ENCODE measurements at places on chromosomes 7 and 10.

GRCh38 chr7:34156336-34156735 is 251.0 kb downstream of the BMPER start:
- no peak for DNase-seq

DNA sequence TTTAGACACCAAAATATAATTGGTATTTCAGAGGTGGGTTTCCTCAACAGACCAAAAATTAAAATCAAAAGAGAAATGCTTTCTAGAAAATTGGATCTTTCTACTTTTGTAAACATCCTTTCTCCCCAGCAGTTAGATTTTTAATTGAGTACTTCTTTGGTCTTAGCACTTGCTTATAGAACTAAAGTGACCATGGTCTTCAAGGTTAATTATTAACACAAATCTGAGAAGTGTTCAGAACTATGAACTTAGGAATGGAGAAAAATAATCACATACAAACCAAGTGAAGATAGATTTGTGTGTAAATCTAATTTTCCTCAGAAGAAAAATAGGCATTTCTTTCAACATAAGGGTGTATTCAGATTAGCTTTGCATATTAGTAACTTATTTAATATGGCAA is 355.4 kb downstream of the ELMO1 start:
- no peak for DNase-seq

DNA sequence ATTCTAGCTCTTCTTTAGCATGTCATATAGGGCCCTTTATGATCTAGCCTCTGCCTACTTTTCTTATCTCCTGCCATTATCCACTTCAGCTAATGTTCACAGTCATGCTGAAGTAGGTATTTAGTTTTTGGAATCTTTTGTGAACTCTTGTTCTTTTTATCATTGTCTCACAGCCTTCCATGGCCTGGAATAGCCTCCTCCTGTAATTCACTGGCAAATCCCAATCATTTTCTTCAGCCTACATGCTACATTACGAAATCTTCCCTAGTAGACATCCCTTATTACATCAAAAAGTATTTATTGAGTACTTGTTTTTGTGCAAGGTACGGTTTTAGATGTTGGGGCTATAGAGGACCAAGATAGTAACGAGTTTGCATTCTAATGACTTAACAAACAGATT is 3.4 kb upstream of the KIF20B start:
- no peak for DNase-seq

- DNase-seq: no peak
Observed at GRCh38 chr10:115657161-115657860, 564.1 kb downstream of the ATRNL1 start.

DNA sequence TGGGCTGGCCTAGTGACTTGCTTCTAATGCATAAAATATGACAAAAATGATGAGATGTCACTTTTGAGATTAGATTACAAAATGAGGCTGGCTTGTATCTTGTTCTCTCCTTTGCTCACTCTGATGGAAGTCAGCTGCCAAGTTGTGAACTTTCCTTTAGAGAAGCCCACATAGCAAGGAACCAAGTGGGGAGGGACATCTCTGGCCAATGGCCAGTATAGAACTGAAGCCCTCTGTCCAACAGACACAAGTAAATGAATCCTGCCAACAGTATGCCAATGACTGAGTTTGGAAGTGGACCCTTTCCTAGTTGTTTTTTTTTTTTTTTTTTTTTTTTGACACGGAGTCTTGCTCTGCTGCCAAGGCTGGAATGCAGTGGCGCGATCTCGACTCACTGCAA is 3.3 kb downstream of the ZC3HC1 start:
- DNase-seq: no peak

- DNase-seq: no peak
Observed at GRCh38 chr7:76381814-76382213, 23.0 kb upstream of the YWHAG start.

- DNase-seq: no peak
Observed at GRCh38 chr10:89887406-89887805, 186.0 kb downstream of the KIF20B start.

- DNase-seq: no peak
Observed at GRCh38 chr7:158538156-158538946, 49.3 kb downstream of the PTPRN2 start.

DNA sequence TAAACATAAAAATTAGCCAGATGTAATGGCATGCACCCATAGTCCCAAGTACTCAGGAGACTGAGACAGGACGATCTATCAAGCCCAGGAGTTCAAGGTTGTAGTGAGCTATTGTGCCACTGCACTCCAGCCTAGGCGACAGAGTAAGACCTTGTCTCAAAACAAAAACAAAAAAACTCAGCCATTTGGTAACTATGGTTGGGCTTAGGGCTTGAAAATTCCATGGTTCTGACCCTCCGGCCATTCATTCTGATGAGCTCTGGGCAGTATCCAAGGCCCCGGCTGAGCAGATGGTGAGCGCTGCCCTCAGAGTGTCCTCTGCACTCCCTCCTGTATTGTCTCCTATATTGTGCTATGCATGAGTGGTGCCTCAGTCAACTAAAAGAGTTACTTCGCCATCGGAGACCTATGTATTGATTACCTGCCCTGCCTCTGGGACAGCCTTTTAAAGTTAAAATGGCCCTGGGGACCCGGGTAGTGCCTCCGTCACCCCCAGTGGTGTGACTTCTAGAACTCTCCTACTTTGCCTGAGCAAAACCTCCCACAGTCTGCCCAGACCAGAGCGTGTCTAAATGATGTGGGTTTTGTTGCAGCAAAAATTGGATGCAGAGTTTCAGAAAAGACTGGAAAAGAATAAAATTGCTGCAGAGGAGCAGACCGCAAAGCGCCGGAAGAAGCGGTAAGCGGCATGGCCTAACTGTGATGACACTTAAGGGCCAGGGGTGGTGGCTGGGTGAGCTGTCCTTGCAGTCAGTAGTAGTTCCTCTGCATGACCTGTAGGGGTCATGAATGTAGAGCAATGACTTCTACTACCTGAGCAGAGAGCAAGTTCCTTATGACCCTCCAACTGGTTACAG is 8.1 kb downstream of the PRKRIP1 start:
- peak; percentile 89 for DNase-seq

GRCh38 chr7:10483671-10484070 is 490.0 kb upstream of the PHF14 start:
- no peak for DNase-seq

DNA sequence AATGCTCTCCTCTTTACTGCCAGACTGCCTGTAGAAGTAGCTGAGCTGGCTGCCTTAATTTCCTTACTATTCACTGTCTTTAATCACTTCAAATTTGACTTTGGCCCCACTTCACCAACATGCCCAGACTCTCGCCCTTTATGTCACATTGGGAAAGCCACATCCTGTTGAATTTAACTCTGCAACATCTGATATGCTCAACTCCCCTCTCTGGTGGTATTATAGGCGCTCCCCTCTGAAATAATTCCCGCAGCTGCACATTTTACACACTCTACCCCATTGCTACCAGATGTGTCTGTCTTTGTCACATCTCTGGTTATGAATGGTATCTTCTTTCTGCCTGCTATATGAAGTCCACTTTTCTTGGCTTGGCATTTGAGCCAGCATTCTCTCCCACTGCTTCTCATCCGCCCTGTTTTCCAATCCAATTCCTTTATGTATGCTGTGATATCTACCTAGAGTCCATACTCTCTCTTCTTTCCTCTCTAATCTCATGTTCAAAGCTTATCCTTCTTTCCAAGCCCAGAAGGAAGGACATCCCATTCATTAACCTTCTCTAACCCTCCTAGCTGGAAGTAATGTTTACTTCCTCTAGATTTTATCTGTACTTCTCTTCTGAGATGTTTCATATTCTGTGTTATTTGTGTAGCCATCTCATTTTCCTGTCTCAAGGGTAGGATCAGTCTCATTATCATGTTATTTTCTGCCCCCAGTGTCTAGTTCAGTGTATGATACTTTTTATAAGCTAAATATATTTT is 134.5 kb downstream of the ST7 start:
- DNase-seq: no peak

GRCh38 chr10:44950326-44951225 is 9.0 kb upstream of the RASSF4 start:
- no peak for DNase-seq

- no peak for DNase-seq
Observed at GRCh38 chr7:471191-471865, 48.3 kb downstream of the PDGFA start.

DNA sequence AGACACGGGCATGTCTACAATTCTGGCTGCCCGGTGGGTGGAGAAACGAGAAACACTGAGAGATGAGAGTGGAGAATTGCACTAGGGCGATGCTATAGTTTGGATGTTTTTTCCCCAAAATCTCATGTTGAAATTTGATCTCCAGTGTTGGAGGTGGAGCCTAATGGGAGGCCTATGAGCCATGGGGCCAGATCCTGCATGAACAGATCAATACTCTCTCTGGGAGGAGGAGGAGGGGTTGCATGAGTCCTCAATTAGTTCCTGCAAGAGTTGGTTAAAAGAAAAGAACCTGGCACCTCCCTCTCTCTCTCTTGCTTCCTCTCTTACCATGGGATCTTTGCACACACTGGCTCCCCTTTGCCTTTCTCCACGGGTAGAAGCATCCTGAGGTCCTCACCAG is 299.1 kb downstream of the CALN1 start:
- no peak for DNase-seq

DNA sequence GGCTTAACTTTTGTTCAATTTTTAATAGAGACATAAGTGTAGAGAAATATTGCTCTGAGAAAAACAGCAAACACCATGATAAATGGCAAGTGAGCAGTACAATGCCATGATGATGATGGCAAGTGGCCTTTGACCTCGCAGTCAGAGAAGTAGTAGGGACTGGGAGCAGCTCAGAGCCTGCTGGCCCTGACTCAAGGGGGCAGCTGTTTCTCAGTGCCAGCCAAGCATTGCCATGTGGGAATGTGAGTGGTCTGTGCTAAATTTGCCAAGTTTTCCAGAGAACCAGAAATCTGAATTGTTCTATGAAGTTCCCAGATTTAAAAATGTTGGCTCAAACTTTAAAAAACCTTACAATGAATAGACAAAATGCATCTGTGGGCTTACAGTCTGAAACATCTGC is 187.9 kb downstream of the BICC1 start:
- no peak for DNase-seq

DNA sequence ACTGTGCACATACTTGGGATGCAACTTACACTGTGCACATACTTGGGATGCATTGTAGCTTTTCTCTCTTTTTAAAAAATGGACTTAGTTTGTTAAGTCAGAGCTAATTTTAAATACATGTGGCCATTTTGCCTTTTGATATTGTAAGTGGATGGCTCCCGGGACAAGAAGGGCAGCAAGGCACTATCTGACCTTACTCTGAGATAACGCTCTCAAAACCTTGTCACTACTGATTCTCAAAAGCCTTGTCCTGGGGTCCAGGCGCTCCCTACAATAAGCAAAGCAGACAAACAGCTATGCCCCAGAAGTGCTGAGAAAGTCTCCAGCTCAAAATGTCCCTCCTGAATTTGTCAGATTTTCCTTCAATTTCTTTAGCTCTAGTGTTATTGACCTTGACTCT is 66.9 kb upstream of the CACNB2 start:
- no peak for DNase-seq

DNA sequence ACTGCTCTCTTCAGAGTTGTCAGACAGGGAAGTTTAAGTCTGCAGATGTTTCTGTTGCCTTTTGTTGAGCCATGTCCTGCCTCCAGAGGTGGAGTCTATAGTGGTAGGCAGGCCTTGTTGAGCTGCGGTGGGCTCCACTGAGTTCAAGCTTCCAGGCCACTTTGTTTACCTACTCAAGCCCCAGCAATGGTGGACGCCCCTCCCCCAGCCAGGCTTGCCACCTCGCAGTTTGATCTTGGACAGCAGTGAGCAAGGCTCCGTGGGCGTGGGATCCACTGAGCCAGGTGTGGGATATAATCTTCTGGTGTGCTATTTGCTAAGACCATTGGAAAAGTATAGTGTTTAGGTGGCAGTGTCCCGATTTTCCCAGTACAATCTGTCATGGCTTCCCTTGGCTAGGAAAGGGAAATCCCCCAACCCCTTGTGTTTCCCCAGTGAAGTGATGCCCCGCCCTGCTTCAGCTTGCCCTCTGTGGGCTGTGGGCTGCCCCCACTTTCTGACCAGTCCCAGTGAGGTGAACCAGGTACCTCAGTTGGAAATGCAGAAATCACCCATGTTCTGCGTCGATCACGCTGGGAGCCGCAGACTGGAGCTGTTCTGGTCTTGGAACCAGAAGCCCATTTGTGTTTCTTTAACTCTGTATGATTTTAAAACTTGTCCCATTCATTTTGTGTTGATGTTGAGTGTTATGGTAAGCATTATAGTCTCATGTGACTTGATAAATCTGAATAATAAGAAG is 89.2 kb upstream of the CALCR start:
- DNase-seq: no peak

GRCh38 chr10:70664702-70665195 is 7.6 kb upstream of the ADAMTS14 start:
- DNase-seq: peak; percentile 86

GRCh38 chr7:135977742-135978066 is 545 bp upstream of the MTPN start:
- DNase-seq: no peak

DNA sequence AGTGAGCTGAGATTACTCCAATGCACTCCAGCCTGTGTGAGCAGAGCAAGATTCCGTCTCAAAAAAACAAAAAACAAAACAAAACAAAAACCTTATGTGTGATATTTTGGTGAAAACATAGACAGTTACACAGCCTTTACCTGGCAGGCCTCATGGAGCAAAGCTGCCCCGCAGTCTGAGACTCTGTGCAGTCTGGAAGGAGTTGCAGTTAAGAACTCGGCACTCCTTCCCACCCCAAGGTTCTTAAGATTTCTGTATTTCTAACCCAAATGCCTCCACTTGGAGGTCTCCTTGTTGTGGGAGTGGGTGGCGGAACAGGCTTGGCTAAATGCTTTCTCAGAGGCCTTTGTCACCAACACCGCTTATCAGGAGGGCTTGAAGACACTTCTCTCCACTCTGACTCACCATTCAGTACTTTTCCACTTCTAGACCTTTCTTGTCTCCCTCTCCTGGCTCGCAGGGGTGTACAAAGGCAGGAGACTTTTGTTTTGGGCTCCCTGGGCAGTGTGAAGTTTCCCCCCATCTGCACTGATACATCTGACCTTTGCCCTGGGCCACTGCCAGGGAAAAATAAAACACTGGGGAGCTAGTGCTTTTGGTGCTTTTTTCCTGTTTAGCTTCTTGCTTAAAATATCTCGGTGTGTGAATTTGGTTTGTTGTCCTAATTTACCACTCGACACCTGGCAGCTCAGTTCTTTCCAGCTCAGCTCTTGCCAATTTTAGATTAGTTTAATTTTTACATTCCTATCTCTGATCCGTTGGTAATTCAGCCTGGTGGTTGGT is 51.3 kb upstream of the MAGI2 start:
- no peak for DNase-seq
